ENCODE measurements at places on chromosomes 2 and 18.

DNA sequence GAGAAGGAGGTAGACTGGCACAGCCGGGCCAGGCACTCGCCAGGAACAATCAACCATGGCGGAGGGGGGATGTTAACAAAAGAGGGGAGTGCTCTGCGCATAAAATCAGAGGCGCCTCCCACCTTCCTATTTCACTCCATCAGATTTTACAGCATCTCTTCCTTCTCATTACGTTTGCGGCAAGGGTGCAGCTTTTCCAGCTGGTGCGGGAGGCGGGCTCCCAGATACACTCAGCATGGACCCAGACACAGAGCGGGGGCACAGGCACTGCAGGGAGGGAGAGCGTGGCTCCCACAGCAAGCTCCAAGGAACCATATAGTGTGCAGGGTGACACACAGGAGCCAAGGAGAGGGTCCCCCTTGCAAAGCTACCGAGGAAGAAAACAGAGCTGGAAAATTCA lies 176.3 kb downstream of the EIPR1 start:
- DNase-seq = no peak

- no peak for DNase-seq
These were observed 148.5 kb downstream of the MGAT5 start for GRCh38 chr2:134402410-134402809.

DNA sequence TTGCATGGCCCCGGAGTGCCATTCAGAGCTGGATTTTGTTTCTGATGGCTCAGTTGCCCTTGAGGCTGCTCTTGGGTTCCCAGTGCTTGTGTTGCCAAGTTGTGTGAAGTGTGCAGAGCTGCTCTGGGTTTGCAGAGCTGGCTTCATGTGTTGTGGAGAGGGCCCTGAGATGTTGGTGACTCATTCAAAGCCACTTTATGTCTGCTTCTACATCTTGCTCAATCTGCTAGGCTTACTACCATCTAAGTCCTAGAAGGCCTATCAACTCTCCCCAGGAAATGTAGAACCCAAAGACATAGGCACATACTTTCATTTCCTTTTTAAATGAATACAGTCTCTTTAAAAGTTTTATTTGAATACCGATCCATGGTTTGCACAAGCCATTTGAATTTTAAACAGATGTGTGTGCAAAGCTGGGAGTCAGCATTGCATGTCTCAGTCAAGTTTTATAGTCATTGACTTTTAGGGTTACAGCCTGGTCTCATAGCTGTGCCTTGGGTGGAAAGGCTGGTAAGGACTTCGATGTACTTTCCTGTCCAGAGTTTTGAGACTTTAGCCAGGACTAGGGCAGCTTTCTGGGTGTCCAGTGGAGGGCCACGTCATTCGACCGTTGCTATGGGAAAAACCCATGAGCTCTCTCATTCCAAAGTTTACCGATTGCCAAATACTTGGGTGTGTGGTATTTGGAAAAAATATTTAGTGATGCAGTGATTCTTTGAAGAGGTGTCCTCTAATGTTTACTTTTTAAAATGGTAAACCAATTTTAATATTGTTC lies 105.0 kb downstream of the LTBP1 start:
- DNase-seq = no peak

- DNase-seq = no peak
These were observed 49.6 kb downstream of the ODC1 start for GRCh38 chr2:10398496-10398895.

DNA sequence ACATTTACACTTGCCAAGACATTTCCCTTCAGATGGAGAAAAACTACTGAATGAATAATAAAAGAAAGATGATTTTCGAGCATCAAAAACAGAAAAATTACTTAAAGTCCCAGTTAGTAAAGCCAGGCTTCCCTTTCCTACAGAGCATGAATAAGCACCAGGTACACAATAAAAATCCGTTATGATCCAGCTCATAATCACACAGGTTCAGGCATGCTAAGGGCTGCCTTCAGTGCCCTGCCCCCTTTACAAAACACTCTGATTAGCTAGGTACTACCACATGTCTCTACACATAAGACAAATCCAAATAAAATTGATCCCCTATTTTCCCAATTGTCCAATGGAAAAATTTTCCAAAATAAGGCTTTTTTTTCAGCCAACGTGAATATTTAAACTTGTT lies 413.2 kb upstream of the LRATD1 start:
- DNase-seq = no peak

- DNase-seq = no peak
These were observed 550.6 kb downstream of the DSC3 start for GRCh38 chr18:30491815-30492551.

GRCh38 chr2:138112536-138112935 lies 148.3 kb downstream of the HNMT start:
- no peak for DNase-seq

DNA sequence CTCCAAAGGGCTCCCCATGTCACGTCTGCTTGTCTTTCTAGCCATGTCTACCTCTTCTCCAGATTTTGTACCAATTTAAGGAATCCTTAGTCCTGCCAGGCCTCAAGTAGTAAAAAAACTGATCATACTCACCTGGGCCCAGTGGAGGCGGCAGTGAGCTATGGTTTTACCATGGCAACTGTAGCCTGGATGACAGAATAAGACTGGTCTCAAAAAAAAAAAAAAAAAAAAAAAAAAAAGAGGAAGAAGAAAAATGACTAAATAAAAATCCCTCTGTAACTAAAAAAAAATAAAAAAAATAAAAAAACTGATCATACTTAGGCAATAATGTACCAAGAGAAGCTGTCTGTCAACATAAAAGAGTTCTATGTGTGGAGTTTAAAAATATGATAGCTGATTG lies 221.6 kb downstream of the NR4A2 start:
- no peak for DNase-seq

DNA sequence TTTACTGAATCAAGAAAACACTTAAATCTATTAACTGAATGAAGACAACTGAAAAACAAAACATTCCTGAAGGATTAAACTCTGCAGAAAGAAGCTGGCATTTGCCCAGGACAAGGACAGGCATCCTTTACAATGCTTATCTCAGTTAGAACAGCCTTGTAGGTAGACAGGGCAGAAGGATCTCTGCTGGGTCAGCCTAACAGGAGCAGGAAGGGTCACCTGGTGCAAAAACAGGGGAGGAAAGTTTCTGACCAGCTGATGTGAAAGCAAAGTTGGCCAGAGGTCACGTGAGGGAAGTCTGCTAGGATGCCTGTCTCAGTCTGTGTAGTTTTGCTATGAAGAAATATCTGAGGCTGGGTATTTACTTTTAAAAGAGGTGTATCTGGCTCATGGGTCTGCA lies 348.6 kb downstream of the ANAPC1 start:
- no peak for DNase-seq

DNA sequence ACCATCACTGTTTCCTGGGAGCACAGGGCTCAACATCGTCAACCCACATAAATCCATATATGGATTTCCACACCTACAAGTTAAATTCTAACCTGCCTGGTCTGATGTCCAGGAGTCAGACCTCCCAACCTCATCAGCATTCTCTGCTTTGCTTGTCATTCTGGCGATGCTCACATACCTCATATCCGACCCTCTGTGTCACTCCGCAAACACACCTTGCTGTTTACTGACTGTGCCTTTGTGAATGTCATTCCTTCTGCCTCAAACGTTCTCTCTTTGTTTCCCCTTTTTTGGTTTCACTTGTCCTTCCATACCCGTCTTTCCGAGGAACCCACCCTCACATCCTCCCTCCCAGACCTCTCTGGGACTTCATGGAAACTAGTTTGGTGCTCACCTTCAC lies 187.1 kb downstream of the ACTR3 start:
- no peak for DNase-seq

- DNase-seq = no peak
These were observed 172.0 kb upstream of the NRP2 start for GRCh38 chr2:205510345-205510744.

DNA sequence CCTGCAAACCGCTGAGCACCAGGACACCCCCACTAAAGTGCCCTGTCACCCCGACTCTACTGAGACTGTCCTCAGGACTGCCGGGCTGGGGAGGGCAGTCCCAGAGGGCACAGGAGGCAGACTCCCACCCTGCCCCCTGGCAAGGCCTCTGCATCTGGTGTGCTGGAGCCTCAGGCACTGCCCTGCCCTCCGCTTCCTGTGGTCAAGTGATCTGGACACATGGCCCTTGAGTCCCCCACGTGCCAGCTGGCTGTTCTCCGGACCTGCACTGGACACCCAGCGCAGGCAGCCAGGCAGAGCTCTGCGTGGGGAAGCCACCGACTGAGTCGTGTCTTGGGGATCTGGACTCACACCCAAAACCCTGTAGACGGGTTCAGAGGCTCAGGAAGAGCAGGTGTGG lies 217.7 kb downstream of the TWIST2 start:
- no peak for DNase-seq

DNA sequence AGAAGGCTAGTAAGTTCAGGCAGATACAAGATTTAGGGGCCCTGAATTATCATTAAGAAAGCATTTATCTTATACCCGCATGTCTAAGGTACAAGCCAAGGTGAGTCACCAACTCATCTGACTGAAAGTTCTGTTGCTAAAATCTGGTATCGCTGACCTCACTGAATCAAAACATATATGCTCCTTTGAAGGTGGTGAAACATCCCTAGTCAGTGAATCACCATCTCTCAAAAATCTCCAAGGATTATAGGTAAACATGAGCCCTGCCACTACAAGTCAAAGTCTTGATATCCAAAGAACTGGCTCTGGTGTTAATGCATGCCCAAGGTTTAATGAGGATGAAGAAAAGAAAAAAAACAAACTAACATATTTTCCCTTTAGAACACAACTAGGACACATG lies 43.5 kb downstream of the IRS1 start:
- no peak for DNase-seq

DNA sequence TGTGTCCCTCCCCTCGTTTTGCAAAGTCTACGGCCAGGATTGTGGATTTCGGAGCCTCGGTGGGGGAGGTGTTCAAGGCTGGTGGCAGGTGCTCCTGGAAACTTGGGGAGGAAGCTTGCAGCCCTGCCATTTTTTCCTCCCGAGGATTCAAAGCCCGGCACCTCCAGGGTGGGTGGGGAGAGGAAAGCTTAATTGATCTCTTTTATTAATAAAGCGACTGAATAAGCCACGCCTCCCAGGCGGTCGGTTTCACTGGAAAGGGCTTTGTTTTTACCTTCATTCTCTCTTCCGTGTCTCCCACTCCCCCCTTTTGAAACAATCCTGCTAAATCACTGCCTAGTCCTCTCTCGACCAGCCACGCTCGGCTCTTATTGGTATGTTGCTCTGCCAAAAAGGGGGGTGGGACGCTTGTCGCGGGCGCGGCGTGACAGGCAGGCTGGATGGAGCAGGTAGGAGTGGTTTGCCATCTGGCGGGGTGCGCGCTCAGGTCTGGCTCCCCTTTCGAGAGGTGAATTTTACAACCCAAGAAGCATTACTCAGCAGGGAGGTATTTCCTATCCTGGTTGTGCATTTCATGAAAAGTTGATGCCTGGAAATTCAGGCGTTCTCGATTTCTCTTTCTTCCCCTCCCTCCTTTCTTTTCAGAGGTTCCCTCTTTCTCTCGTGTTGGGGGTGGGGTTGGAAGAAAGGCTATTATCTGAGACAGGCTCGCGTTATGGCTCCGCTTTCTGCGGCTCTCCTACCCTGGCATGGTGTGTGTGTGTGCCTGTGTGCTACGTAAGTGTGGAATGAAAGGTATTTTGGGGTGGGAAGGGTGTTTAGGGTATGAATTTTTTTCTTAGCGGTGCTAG lies 1.4 kb downstream of the NEDD4L start:
- DNase-seq = no peak

GRCh38 chr2:201471732-201472393 lies 20.3 kb downstream of the STRADB start:
- no peak for DNase-seq

- no peak for DNase-seq
These were observed 12.6 kb upstream of the POLE4 start for GRCh38 chr2:74945788-74946331.

GRCh38 chr2:215598376-215598975 lies 162.6 kb upstream of the FN1 start:
- DNase-seq = no peak

DNA sequence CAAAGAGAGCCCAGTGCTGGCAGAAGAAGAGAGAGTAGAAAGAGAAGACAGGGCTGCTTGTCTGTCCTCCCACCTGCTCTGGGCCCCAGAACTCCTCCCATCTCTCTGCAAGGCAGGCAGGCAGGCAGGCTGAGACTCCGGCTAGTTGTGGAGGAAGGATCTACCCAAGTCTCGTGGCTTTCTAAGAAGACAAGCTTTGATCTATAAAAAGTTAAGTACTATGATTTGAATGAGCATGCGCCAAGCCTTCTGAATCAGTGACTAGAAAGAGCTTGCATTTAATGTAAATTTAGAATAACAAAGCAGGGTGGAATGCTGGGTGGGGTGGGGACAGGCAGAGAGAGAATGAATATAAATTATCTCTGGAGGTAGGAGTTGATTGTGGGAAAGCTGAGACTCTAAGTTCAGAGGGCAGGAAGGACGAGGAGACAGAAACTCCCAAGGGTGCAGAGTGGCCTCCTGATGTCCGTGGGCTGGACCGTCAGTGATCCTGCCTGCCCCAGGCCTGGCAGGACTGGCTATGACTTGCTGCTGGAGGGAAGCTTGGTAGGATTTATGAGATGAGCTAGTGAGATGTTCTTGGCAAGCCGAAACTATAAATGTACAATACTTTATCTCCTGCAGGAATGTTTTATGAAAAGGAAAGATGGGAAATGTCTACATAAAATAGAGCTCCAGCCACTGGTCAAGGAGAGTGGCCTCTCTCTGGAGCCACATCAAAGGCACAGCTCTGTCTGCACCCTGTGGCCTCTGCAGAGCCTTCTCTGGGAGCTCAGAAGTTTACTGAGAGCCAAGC lies 447.5 kb downstream of the TNS1 start:
- DNase-seq = no peak

- no peak for DNase-seq
These were observed 5.8 kb upstream of the PIEZO2 start for GRCh38 chr18:11155034-11155759.

- DNase-seq = no peak
These were observed 863.7 kb upstream of the VRK2 start for GRCh38 chr2:57182916-57183315.

DNA sequence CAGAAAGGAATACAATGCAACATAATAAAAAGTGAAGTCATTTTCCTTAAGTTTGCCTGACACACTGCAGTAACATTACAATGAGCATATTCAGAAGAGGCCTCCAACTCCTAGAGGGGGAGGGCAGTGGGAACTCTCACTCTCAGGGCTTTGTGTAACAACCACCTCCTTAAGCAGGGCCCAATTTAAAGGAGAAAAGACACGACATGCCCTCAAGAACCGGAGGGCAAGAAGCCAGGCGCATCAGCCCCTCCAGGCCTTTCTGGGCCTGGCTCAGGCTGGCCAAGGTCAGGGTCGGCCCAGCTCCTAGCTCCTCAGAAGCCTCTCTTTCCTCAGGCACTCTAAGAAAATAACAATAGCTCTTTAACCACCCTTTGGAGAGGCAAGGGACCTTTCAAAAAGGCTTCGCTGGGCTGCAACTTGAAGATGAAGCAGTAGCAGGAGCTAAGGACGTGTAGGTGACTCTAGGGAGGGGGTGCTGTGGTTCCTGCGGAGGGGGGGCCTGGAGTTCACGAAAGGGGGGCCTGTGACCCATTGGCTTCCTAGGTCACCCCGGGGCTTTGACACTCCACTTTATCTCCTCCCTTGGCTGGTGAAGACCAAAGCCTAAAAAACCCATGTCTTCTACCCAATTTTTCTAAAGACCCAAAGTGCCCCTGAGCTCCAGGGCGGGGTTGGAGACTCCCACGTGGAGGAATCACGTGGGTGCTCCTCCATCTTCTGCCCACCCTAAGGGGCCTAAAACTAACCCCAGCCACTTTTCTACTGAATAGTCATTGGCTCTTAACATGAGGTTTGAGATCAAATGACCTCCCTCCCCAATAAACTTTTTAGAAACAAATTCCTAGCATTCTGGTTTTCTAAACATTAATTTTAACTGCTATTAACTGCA lies 13.3 kb downstream of the SERTAD2 start:
- no peak for DNase-seq

Measured in GOT3 (cell line).